NCI-H1092 (cell line): ENCODE measurements at places on chromosomes 5 and 9.

- no peak for DNase-seq
Observed at GRCh38 chr5:136047858-136048257, 19.1 kb downstream of the TGFBI start.

GRCh38 chr5:41193456-41194205 lies 19.7 kb downstream of the C6 start:
- peak; percentile 0 for DNase-seq

DNA sequence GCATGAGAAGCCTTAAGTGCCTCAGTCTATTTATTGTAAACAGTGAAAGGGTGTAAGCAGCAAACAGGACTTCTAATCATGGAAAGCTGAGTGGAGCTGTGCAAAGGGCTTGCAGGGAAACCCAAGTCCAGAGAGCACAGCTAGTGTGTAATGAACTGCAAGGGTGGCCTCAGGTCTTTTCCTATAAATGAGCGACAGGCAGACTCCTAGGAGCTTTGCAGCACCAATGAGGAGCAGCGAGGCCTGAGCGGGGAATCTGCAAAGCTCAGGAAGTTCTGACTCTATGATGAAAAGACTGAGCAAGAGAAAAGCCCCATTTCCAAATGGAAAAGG lies 250.1 kb upstream of the MAP3K1 start:
- DNase-seq, result no peak

DNA sequence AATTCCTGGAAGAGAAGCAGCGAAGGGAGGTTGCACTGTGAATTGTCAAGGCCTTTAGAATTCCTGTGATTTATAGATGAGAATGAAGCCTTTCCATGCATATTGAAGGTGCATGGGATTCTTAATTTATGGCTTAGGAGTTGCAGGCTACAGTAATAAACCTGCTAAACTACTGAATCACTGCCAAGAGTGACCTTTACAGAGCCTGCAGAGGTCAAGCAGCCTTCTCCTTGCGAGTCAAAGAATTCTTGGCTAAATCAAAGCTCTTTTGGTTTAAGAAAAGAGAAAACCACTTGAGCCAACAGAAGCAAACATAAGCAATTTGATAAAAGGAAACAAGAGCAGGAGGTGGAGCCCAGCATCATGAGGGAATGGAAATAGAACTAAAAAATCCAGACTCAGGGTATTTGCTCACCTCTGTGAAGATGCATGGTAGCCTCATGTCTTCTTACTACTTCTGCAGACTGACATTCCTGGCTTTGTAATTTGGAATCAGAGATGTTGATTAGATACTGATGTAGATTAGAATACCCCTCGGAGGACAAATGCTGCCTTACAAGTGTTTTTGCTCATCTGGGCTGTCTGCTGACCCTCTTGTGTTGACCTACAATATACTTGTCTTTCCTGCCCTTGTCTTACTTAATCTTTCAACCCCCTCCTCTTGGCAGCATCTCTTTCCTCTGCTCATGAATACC lies 90.3 kb upstream of the IFNK start:
- no peak for DNase-seq

DNA sequence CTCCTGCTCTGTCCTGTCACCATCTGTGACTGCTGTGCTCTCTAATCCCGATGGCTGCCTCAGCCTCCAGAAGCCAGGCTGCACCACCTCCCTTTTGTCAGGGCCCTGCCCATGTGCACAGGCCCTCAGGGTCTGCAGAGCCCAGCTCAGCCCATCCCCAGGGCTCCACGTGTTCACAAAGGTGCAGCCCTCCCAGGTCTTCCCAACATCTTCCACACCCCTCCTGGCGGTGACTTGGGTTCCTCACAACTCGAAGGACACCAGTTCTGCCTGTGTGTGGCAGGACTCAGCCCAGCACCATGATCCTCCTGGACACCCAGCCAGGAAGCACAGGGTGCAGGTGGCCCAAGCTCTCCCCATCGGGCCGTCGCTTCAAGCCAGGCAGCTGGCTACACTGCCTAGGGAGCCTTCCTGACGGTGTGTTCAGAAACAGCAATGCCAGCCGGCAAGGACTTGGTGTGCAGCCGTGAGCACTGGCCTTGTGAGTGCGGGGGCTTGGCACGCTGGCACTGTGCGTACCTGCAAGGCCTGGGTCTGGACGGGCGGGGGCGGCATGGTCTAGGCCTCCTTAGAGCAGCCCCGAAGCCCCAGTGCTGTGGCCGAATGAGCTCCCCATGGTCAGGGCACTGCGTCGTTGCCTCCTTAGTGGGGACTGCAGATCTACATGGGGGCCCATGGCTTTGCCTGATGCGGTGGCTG lies 96.1 kb downstream of the MRPL36 start:
- no peak for DNase-seq

DNA sequence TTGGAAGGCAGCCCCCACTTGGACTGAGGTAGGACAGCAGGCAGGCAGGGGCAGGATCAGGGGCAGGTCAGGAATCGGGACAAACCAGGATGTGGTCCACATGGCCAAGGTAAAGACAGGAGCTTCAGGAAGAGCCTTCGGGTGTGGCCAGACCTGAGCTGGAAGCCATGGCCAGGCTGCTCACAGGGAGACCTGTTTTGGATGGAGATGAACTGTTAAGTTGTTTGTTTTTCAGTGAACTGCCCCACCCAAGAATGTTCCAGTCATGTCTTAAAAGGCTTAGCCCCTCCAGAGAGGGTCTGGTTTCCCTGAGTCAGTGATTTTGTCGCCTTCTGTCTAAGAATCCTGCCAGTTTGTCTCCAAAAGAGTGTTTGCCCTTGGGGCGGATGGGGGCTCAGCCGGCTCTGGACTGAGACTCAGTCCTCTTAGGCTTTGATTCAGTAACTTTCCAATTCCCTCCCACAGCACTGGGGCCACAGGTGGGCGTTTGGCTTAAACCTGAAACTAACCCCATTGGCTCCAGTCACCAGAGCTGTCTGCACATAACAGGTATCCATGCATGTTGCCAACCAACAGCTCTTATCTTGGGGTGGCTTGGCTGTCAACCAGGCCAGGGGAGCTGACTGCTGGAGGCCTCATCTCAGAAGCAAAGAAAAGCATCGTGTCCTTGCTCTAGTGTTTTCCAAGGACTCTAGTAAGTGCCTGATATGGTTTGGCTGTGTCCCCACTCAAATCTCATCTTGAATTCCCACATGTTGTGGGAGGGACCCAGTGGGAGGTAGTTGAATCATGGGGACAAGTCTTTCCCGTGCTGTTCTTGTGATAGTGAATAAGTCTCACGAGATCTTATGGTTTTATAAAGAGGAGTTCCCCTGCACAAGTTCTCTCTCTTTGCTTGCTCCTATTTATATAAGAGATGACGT lies 11.3 kb upstream of the ANKH start:
- no peak for DNase-seq

GRCh38 chr9:130770679-130771442 lies 64.2 kb upstream of the ABL1 start:
- peak; percentile 32 for DNase-seq

- DNase-seq, result no peak
Observed at GRCh38 chr5:118611332-118611945, 376.9 kb downstream of the DTWD2 start.

DNA sequence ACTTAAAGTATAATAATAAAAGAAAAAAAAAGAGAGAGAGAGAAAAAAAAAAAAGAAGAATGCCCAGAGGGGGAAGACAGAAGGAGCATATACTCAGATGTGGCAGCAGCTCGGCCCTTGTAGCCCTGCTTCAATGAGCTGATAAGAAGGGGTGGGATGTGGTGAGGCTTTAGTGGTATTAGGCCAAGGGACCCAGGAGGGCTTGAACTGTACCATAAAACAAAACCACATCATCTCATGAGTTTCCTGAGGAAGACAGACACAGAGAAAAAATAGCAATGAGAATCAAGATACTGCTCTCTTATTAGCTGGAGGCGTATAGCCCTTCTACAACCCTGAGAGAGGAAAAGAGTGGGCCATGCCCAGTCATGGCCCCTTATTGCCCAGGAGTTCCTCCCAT lies 72.8 kb downstream of the SLC1A1 start:
- DNase-seq, result no peak

GRCh38 chr5:132277971-132278853 lies 16.0 kb upstream of the SLC22A4 start:
- DNase-seq, result no peak

DNA sequence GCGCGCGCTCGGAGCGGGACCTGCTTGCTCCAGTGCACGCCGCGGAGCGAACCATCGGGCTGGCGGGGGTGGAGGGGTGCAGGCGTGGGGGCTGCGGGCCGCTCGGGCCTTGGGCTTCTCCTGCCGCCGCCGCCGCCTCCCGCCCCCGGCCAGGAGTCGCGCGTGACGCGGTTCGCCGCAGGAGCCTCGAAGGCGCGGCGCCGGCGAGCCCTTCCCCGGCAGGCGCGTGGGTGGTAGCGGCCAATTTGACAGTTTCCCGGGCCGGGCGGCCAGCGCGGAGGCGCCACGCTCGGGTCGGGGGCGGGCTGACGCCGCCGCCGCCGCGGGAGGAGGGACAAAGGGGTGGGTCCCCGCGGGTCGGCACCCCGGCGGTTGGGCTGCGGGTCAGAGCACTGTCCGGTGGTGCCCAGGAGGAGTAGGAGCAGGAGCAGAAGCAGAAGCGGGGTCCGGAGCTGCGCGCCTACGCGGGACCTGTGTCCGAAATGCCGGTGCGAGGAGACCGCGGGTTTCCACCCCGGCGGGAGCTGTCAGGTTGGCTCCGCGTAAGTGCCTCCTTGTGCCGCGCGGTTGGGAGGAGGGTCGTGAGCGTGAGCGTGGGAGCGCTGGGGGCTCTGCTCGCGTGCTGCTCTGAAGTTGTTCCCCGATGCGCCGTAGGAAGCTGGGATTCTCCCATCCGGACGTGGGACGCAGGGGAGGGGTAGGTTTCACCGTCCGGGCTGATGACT lies at the start of gene TJP2:
TSS of gene TJP2 (plus strand) at position 387 of the 725 bp plus-strand sequence. CDS start at position 483, 96 bp downstream.
- DNase-seq, result peak; percentile 18

DNA sequence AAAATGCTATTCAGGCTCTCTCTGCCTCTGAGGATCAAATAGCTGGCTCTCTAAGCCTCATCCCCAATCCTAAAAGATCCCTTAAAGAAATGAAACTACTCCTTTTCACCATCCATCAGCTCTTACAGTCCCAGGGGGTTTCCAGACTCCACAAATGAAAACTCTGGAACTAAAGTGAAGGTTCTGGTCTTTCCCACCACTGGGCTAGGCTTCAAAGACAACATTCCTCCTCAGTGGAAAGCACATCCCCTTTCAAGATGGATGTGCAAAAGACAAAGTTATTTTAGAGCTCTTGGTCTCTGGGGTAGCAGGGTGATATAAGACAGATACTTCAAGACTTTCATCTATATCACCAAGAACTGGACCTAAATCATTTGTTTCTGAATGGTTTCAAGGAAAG lies 106.9 kb downstream of the DCP2 start:
- DNase-seq, result no peak

DNA sequence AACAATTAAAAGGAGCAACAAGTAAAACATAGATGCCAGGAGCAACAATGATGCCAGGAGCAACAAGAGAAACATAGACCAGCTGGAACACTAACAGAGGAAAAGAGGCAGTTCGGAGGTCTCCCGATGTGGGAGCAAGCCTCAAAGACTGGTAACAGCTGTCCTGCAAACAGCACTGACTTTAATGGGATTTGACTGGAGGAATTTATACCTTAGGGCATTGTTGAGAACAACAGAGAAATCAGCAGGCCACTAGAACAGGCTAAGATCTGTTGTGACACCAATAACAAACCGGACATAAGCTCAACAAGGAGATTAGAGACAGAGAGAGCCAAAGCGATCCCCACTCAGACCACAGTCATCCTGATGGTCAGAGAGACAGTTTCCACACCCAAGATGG lies 11.8 kb upstream of the SYK start:
- no peak for DNase-seq

DNA sequence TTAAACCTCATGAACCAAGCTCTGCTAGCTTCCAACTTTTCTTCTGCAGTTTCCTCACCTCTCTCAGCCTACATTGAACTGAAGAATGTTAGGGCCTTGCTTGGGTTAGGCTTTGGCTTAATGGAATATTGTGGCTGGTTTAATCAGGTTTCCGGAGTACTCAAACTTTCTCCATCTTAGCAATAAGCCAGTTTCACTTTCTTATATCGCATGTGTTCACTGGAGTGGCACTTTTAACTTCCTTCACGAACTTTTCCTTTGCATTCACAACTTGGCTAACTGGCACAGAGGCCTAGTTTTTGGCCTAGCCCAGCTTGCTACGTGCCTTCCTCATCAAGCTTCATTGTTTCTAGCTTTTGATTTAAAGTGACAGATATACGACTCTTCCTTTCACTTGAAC lies 81.0 kb upstream of the MAST4 start:
- no peak for DNase-seq

GRCh38 chr5:137695651-137696428 lies 40.0 kb downstream of the KLHL3 start:
- no peak for DNase-seq

GRCh38 chr5:636951-637350 lies 24.8 kb downstream of the CEP72 start:
- DNase-seq, result no peak

- no peak for DNase-seq
Observed at GRCh38 chr5:132044207-132044606, 16.2 kb upstream of the IL3 start.

GRCh38 chr9:117293206-117294114 lies 121.4 kb downstream of the ASTN2 start:
- no peak for DNase-seq

DNA sequence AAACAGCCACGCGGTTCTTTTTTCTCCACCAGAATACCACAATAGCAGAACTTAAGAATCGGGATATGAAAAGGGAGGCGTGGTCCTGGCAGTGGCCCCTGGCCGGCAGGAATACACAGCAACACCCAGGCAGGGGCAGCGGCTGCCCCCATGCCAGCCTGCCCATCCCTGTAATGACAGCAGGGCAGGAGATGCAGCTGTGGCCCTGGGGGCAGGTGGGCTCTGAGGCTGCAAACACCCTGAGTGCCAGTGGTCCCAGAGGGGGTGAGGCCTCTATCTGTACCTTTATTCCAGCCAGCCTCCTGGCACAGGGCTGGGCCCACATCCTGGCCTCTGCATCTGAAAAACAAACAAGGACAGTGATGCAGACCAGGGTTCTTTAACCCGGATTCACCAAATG lies 12.4 kb downstream of the DIPK1B start:
- DNase-seq, result no peak
